Eye (tissue), 1 donor: ENCODE measurements at places on chromosomes 3 and 15.

GRCh38 chr3:141105828-141106628, 54.9 kb downstream of the SPSB4 start:
- peak; percentile 96 for DNase-seq

- DNase-seq = peak; percentile 89
Measured at GRCh38 chr15:23857028-23857641, 170.0 kb upstream of the NDN start.

GRCh38 chr3:153688301-153689120, 432.7 kb upstream of the ARHGEF26 start:
- DNase-seq = no peak

DNA sequence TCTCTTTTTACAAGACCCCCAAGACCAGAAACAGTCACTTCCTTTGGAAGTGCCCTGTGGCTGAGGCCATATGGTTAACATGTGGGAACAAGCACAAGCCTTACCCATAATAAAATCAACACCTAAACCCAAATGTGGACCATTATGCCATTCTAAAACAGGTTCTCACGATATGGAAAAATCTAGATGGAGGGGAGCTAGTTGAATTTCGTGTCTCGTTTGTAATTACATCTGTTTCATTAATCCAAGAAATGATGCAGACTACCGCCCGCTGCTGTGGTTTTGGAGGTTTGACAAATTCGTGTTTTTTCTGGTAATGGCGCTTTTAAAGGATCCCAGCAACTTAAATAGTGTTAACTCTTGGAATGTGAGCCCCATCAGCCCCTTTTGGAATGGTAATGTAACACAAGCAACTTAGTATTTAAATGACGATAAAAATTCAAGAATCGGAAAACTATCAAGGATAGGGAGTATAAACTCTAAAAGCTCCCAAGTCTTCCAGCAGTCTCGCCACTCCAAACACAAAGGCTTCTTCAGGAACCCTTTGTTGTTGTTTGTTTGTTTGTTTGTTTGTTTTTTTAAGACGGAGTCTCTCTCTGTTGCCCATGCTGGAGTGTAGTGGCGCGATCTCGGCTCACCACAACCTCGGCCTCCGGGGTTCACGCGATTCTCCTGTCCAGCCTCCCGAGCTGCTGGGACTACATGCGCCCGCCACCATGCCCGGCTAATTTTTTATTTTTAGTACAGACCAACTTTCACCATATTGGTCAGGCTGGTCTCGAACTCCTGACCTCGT, 1.1 kb downstream of the CNBP start:
- peak; percentile 51 for DNase-seq

- DNase-seq = peak; percentile 82
Measured at GRCh38 chr15:27418726-27419125, 447.7 kb downstream of the GABRG3 start.

DNA sequence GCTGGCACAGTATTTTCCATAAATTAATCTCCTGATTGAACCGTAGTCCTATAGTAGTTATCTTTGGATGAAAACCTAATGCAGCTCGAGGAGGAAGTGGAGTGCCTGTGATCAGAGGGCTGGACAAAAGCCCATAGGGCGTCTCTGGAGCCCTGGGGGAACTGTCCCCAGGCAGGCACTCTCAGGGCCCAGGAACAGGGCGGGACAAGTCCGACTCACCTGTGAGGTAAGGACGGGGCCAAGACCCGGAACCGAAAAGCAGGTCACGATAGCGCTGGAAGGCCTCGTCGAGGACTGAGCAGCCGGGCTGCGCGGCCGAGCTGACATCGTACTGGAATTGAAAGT, 341 bp downstream of the HEXA start:
- no peak for DNase-seq

DNA sequence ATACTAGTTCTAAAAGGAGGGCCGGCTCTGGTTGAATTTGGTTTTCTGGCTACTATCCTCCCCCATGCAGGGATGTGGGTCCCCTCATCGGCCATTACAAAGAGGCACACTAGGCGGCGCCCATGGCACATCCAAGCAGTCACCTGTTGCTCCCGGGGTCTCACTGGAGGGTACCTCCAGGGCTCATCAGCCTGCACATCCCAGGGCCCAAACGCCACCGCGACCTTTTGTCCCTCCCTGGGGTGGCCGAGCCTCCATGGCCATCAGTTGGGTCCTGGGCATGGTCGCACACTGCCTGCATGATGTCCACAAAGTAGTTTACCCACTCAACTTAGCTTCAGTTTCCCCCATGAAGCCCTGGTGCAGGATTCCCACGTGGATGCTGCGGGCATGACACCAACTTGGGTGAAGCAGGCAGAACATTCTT, 28.3 kb downstream of the IDH3A start:
- DNase-seq = peak; percentile 45

DNA sequence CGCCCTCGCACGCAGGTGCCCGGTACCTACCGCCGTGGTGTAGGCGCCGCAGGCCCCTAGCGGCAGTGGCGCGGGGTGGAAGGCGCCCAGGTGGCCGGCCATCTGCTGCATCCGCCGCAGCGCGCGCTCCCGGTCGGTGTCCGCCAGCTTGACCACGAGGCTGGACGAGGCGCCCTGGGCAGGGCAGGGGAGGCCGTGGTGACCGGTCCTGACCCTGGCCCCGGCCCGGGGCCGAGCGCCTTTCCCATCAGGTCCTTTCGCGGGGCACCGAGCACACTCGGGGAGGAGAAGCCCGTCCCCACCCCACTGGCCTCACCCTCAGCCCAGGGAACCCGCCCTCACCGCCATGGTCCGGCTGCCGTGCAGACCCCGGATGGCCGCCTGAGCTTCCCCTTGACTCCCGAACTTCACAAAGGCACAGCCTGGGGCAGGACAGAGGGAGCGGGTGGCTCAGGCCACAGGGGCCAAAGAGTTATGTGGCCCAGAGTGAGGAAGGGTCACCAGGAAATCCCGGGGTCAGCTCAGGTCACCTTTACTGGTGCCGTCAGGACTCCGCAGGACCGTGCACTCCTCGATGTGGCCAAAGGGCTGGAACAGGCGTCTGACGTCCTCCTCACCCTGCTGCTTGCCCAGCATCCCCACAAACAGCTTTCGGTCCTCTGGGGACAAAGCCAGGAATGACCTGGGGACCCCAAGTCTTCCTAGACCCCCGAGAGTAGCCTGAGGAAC, 17.4 kb upstream of the PARP6 start:
- DNase-seq = no peak

GRCh38 chr3:195438371-195438770, 4.4 kb downstream of the ACAP2 start:
- no peak for DNase-seq

GRCh38 chr15:63503739-63504246, 600 bp upstream of the USP3 start:
- peak; percentile 80 for DNase-seq

- no peak for DNase-seq
Measured at GRCh38 chr15:81029414-81030300, 28.9 kb downstream of the TLNRD1 start.

GRCh38 chr15:36415643-36416042, 163.8 kb upstream of the CDIN1 start:
- no peak for DNase-seq

DNA sequence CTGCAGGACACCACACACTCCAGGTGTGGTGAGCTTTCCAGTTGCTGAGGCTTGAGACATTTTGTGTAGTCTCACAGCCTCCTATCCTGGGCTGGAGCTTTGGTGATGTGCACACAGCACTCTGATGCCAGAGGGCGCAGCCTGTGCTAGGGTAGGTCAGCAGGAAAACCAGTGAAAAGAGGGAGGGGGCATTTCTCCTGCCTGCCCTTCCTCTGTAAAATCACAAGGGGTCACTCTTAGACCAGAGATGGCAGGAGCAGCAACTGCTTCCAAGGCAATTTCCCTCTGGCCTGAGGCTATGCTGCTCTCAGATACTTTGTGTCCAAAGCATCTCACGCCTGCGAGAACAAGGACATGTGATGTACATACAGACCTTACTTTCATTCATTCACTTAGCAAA, 16.5 kb upstream of the MUSTN1 start:
- peak; percentile 86 for DNase-seq

GRCh38 chr15:89531796-89532537, 35.6 kb upstream of the RHCG start:
- DNase-seq = no peak

DNA sequence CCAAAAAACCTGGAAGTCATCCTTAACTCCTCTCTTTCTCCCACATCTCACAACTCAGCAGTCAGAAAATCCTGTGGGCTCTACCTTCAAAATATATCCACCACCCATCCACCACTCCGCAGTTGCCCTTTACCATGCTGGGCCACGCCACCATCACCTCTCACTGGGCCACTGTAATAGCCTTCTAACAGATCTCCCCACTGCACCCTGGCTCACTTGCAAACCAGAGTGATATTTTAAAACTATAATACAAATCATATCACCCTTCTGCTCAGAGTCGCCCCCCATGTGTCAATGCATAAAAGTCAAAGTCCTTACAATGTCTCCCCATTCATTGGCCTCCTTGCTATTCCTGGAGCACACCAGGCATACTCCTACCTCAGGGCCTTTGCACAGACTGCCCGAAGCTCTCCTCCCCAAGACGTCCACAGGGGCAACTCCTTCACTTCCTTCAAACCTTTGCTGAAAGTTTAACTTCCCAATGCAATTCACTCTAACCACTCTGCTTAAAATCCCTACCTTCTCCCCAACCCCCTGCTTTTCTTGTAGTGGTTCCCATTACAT, 1.5 kb upstream of the LIPC start:
- DNase-seq = no peak

DNA sequence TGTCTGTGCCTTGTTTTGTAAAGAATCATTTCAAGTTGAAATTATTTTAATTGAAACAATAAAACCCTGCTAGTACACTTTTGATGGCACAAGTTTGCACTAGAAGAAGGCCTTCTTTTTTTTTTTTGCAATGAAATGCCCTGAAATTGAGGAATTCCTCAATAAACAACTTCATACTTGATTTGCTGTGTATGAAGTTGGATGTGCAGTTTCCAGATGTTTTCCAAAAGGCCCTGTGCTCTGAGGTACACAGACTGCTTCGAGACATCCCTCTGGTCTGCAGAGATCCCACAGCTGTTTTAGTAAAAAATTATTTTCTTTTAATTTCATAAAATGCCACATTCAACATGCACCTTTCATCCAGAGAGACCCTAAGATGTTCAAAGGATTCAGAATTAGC, 48.9 kb downstream of the HES1 start:
- DNase-seq = no peak

- DNase-seq = peak; percentile 52
Measured at GRCh38 chr15:31605467-31605931, 278.9 kb downstream of the KLF13 start.

- DNase-seq = no peak
Measured at GRCh38 chr15:71716990-71717389, 93.4 kb upstream of the NR2E3 start.

DNA sequence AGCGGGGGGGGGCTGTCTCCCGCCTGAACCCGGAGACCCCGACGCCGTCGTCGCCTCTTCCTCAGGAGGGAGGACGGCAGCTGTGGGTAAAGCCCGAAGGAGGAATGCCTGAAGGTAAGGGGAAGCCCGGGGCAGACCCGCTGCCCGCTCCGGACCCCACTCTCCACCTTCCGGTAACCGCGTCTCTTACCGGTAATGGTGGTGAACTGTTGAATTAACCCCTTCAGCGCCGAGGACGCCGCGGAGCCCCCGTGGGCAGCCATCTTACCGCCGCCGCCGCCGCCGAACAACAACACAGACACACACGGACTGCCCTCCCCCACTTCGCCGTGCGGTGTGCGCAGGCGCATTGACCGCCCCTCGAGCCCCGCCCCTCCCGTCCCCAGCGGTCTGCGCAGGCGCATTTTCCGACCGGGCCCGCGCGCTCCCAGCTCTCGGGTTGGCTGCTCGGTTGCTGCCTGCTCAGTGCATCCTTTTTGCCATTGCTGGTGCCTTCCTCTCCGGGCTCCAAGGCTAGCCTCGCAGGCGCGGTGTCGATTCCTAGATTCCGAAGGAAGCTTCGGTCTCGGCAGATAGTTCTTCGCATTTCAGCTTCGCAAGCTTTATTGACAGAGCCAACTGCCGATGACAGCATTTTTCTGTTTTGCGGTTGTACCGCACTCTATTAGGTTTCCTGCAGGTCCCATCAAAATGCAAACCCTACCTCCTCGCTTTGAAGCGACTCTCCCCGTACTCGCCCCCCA, at the start of gene UBXN7:
TSS of gene UBXN7 (minus strand) at position 291 of the 743 bp plus-strand sequence. CDS start at position 263, 28 bp downstream.
- peak; percentile 99 for DNase-seq

DNA sequence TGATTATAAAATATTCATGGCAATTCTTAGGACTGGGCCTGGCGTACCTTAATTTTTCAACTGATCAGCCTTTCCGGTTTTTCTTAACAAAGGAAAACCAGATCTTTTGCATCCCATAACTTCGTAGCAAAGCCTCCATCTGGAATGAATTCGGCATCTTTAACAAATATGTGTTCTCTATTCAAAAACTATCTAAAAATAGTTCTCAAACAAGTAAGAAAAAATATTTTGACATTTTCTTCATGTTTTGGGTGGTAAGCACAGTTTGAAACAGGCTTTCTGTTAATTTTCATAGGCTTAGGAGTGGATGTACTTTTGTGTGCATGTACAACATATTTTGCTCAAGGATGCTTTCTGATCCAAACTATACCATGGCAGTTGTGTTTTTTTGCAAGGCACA, 55.1 kb downstream of the RBMS3 start:
- DNase-seq = peak; percentile 63

DNA sequence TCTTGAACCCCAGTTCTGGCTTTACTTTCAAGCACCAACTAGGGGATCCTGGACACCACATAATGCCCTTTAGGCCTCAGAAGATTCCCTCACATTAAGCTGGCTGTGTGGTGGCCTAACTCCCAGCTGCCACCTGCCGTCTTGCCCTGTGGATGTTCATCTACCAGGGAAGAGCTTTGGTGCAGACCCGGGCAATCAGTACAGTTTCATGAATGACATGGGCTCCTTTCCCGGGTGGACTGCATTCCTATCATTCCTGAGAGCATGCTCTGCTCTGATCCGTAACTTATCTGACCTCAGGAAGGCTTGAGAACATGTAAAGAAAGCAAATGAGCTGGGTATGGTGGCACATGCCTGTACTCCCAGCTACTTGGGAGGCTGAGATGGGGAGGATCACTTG, 50.0 kb upstream of the GSK3B start:
- DNase-seq = peak; percentile 20

GRCh38 chr3:172268425-172268824, 179.8 kb downstream of the GHSR start:
- DNase-seq = no peak

GRCh38 chr3:43649365-43649968, 27.7 kb upstream of the ANO10 start:
- no peak for DNase-seq

- DNase-seq = peak; percentile 32
Measured at GRCh38 chr3:162525771-162526170, 1029.2 kb downstream of the OTOL1 start.
